CD4-positive, alpha-beta T cell treated with Interleukin-15 for 1 hour (primary cell): ENCODE measurements at places on chromosomes 12 and 14.

DNA sequence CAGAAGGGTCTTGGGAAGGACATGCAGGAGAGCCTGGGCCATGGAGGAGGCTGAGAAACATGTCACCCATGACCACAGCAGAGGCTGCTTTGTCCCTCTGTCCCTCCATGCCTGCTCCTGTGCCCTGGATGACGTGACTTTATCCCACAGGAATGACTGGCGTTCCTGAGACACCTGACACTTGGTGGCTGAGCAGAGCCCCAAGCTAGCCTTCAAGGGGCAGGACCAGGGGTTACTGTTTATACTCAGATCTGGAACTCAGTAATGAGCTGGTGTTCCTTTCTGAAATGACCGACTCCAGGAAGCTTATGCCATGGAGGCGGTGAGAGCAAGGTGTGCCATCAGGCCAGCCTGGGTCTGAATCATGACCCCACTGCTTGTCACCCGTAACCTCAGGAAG lies 44.2 kb downstream of the ZFP36L1 start:
- no peak for DNase-seq

GRCh38 chr14:79831195-79831892 lies 380.0 kb downstream of the DIO2 start:
- DNase-seq, result no peak

DNA sequence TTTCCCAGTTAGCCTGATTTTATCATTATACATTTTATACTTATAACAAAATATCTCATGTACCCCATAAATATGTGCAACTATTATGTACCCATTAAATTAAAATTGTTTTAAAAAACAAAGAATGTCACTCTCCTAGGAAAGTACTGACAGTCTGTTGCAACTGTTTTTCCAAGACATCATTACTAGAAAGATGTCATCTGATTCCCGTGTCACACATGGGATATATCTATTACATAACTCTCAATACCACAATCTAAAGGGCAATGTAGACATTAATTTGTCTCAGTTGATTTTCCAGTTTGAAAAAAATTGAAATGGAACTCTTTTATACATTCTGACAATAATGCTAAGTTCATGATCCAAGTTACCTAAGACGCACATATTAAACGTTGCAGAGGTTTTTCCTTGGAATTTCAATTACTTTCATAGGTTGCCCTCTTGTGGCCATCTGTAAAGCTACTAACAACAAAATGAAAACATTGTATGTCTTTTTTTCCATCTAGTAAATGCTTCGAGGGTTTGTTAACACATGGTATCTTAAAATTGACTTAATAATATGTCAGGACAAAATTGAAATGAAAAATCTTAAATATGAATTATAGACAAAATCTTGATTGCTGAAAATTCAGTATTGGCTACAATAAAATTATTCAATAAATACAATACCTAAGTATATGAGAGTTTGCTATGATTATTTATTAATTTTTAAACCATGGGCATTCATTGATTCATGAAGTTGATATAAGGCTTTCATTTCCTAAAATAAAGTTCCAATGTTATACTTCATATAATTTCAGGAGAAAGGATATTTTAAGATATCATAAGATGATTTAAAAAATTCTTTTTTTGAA lies 131.6 kb downstream of the PPFIA2 start:
- no peak for DNase-seq

GRCh38 chr12:68911197-68911718 lies 21.7 kb downstream of the CPM start:
- no peak for DNase-seq

DNA sequence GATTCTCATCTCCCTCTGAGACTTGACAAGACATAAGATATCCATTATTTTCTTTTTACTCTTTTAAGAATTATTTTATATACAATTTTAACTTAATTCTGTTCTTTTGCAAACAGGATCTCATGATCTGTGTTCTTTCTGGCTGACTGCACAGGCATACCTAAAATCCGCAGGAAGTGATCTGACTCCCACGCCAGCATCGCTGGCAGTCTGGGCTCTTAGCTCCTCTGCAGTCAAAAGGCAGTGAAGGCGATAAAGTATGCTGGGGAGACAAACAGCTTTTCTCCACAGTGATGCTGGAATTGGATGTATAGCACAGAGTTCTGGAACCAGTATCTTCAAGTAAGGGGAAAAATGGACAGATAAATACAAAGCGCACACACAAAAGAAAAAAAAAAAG lies 52.4 kb downstream of the DICER1 start:
- DNase-seq, result no peak

DNA sequence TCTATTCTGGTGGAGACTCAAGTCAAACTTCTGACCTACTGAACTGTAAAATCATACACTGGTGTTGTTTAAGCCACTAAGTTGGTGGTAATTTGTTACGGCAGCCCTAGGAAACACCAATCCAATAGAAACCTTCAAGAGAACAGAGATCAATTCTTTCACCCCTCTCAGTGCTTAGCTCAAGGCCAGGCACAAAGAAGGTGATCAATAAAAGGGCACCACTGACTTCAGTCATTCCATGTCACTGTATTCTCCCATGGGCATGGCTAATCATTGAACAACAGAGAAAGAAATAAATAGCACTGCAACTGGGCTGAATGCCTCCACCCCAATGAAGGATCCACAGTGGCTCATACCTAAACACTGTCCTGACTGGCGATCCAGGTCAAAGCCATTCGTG lies 7.3 kb downstream of the FBLN5 start:
- no peak for DNase-seq

DNA sequence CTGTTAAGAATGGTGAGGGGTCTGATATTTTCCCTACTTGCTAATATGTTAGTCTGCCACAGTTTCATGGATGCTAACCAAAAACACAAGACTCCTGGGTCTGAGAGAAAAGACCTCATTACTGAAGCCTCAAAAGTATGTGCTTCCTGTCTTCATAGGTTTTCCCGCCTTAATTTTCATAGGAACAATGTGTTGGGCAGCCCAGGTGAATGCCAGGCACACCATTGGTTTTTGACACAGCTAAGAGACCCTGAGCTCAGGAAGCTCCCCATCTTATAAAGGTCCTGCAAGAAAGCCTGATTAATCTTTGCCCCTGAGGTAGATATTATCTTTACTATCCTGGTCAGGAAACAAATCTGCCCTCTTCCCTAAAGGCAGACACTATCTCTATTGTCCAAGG lies 464.1 kb downstream of the MDGA2 start:
- DNase-seq, result no peak

- no peak for DNase-seq
Observed at GRCh38 chr12:113131556-113131955, 4.0 kb downstream of the RASAL1 start.

- DNase-seq, result no peak
Observed at GRCh38 chr12:23049180-23049579, 424.2 kb downstream of the ETNK1 start.

DNA sequence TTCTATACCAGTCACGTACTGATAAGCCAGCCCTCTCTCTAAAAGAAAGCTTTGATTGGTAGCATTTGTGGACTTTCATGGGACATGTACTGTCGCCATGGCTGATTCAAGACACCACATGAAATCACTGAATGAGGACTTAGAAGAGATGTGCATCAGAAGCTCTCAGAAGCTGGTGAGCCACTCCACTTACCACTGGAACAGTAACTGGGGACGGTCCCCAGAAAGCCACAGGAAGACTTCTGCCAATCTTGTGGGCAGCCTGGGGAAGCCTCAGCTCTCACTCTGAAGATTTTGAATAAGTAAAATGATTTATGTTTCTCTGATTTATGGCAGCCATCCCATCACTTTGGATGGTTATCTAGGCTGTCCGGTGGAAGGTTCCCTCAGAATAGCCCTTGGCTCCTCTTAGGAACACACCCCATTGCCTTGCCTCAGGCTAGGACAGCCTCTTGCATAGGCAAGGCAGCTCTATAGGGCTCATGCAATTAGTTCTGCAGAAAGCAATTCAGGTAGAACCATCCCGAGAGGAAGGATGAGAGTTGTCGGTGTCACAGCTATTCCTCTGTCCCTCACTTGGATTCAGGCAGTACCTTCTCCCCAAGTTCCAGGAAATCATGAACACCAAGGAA lies 9.8 kb downstream of the DHRS1 start:
- DNase-seq, result no peak

DNA sequence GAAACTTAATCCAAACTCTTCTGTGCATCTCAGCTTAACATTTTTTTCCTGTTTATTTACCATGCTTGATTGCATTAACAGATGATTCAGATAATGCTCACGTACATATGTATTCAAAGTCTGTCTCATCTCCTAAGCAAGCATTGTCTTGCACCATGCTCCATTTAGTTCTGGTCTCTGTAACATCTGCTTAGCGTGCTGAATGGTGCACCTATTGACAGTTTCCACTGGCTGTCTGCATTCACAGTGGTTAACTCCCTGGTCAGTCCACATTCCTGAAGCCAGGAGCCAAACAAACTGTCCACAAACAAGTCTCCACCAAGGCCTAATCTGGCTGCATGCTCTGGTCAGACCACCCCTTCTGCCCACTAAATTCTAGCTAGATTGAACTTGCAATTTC lies 83.9 kb downstream of the KNTC1 start:
- DNase-seq, result no peak

GRCh38 chr12:2504577-2504976 lies 290.2 kb upstream of the FKBP4 start:
- DNase-seq, result no peak

DNA sequence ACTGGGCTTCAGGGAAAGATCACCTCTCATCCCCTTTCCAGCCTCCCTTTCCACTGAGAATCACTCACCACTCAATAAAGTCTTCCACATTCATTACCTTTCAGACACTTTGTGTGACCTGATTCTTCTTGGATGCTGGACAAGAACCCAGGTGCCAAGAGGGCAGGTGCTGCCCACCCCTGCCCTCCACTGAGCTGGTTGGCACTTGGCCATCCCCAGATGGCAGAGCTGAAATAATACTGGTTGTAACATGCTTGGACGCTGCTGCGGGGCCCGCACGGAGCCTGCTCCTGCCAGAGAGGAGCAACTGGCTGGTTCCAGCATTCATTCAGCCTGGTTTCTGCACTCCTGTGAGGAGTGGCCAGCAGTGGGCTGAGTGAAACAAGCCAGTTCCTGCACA lies 386.7 kb upstream of the CCDC196 start:
- DNase-seq, result no peak

DNA sequence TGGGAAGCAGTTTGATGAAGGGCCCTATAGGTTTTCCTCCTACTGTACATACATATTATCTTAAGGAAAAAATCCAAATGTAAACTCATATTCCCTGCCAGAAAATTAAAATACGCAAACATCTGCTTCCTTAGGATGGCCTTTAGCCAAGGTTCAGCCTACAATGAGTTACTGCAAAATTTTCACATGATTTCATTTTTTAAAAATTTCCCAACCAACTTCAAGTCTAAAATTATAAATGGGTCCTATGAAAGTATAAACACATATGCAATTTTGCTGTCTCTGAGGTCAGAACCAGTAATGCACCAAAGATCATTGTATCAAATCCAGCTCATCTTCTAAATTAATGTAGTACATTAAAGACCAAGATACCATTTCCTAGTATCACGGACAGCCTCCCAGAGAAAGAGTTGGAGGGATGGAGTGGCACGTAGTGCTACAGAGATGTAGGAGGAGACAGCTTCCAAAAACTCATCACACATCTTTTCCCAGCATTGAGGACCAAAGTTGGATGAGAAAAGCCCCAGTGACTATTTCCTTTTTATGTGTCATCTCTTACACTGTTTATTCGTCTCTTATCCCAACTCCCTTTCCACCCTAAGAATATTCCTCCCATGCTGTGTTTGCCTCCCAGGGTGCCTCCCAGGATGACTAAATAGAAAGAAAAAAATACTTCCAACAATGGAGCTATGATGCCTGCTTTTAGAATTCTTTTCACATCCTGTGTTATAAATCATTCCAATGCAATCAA lies 92.3 kb upstream of the SLCO1C1 start:
- no peak for DNase-seq

- DNase-seq, result no peak
Observed at GRCh38 chr12:124406043-124406442, 111.2 kb downstream of the RFLNA start.

DNA sequence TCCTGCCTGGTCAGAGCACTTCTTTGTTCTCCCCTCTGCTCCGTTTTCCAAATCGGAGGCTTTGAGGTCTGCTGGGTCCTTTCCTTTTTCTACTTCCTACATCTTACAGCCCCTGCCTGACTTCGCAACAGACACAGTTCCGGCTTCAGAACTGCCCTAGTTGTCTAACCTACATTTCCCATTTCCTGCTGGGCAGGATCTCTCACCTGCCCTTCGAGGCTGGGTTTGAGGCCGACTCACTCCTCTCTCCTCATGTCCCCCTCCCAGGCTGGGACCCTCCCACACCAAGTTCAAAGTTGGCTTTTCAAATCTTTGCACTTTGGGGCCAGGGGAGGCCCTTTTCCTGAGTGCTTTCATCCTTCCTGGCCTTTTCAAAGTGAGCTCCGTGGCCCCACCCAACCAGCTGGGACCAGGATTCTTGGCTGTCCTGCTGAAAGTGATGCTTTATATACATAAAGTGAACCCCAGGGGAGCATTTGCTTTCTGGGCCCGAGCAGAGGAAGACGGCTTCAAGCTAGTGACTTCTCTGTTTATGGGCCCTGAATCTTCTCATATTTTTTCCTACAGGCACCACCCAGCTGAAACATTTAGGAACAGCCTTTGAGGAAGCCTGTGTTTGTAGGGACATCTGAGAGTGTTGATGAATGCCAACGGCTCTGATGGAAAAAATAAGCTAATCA lies 281.0 kb upstream of the CRY1 start:
- DNase-seq, result no peak

GRCh38 chr12:117564881-117565280 lies 203.5 kb upstream of the NOS1 start:
- no peak for DNase-seq

GRCh38 chr14:96257056-96257455 lies 1.0 kb downstream of the BDKRB1 start:
- no peak for DNase-seq
